SK-N-SH (cell line): ENCODE measurements at places on chromosomes 7 and 10. TPM values are rescaled to one million over a fixed set of nuclear protein-coding genes. Genes with fewer than 3 reads are reported as not detected.

DNA sequence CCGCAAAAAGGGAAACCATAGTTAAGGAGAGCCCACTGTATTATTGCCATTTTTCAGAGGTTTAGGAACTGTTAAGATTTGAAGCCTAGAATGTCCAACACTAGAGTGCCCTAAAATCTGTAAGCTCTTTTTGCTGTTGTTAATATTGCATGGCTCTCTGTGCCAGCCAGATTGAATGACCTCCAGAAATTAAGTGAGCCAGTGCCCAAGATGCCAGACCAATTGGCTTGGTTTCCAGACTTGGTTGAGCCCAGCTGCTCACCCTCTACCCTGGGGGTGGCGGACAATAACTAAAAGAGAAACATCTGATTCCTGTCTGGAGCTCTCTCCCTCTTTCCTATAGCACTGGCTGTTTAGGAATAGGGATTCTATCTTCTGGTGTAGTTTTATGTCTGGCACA is 340.1 kb downstream of the PHF14 start:
- no peak for DNase-seq

CUBN gene
- 2.4 and 2.7 TPM in 2 replicates for polyA plus RNA-seq

DNA sequence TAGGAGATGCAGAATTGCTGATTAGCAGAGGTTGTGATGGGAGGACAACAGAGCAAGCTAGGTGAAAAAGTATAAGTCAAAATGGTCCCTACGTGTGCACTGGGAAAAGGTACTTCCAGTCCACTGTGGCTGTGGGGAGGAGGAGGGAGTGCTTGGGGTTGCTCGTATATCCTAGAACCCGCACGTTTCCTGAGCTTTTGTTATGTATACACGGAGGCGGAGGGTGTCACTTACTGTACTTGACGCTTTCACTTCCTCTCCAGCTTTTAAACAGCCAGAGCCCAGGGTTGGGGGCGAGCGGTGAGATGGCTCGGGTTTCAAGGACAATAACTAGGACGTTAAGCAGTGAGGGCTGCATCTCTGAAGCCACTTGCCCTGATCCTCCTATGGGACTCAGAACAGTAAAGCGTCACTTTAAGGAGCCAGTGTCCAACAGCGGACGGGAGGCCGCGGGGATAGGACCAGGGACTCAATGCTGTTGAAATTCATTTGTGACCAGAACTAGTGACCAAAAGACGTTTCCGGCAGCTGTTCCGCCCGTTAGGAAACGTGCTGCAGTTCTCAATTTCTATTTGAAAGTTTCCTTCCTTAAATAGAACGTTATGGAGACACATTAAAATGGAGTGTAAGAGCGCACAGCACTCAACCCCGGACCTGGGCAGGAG is 985 bp upstream of the ETV1 start:
- DNase-seq = peak; percentile 48

GRID1 gene
- polyA plus RNA-seq = 0.13 and 0.24 TPM in 2 replicates

DNA sequence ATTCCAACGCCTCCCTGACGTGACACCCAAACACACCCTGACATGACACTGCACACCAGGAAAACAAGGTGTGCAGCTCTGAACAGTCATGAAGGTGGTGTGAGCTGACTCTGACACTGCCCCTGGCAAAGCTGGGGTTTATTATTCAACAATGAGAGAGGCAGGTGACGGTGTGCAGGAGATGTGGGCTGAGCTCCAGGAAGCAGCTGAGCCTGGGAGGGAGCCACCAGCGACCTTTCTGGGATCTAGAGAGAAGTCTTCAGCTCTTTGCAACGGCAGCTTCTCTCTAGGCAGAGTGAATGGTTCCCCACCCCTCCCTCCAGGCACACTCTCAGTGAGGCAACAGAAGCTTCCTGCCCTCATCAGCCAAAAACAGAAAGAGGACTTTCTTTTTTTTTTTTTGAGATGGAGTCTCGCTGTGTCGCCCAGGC is 65.6 kb downstream of the SH3PXD2A start:
- no peak for DNase-seq

MKI67 gene
- polyA plus RNA-seq = 5.7 and 7.5 TPM in 2 replicates

GRCh38 chr7:16542401-16542800 is 15.8 kb downstream of the LRRC72 start:
- no peak for DNase-seq

DNA sequence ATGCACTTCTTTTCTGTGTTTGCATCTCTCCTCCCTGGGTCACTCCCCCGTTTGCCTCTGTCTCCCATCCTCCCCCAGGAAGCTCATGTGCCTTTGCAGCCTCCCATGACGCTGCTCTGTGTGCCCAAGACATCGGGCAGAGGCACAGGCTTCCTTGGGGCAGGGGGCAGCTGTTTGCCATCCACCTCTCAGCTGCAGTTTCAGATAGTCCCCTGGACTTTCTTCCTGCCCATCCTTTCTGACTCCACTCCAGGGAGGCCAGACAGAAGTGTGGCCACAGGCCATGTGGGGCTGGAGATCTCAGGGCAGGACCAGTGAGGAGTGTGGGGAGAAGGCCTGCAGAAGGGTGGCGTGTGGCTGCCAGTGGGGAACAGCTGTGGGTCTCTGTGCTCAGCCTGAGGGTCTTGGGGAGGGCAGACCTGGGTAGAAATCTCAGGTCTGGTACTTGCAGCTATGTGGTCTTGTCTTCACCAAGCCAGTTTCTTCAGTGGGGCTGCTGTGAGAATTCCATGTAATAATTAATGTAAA is 10.6 kb upstream of the SAMD8 start:
- no peak for DNase-seq
